Fibroblast of the aortic adventitia (primary cell): ENCODE measurements at places on chromosomes 12 and 14. TPM values are rescaled to one million over a fixed set of nuclear protein-coding genes. Genes with fewer than 3 reads are reported as not detected.

KRT2 gene
- total RNA-seq = not detected in 2 replicates

DIO2 gene
- 0.74 and 66.0 TPM in 2 replicates for total RNA-seq

NAV3 gene
- total RNA-seq = 83.1 and 121 TPM in 2 replicates

ZFYVE1 gene
- total RNA-seq = 19.3 and 32.6 TPM in 2 replicates

OR4E2 gene
- 0.33 TPM in 1 of 2 replicates, not detected in the other for total RNA-seq

RAD9B gene
- 2.3 and 5.5 TPM in 2 replicates for total RNA-seq

DNAH10 gene
- total RNA-seq = 0.18 and 0.82 TPM in 2 replicates

HSPA2 gene
- 0.98 and 2.5 TPM in 2 replicates for total RNA-seq

TMEM63C gene
- total RNA-seq = 1.9 TPM in 1 of 2 replicates, not detected in the other

CAPZA3 gene
- not detected in 2 replicates for total RNA-seq

TSPAN19 gene
- 1.7 TPM in 1 of 2 replicates, not detected in the other for total RNA-seq

KLRG1 gene
- total RNA-seq = 1.2 TPM in 1 of 2 replicates, not detected in the other

TBX5 gene
- total RNA-seq = 1.3 TPM in 1 of 2 replicates, not detected in the other

C1R gene
- total RNA-seq = 237 and 528 TPM in 2 replicates

TAS2R46 gene
- total RNA-seq = 4.7 and 8.8 TPM in 2 replicates

DHH gene
- total RNA-seq = 0.41 TPM in 1 of 2 replicates, not detected in the other

NANOG gene
- total RNA-seq = under 0.01 and 0.16 TPM in 2 replicates

FAM234B gene
- total RNA-seq = 3.3 and 5.6 TPM in 2 replicates

LGMN gene
- 28.6 and 44.0 TPM in 2 replicates for total RNA-seq

PIGH gene
- 8.0 and 16.8 TPM in 2 replicates for total RNA-seq

SLC24A4 gene
- 0.08 TPM in 1 of 2 replicates, not detected in the other for total RNA-seq

GALNT6 gene
- total RNA-seq = 0.74 and 22.1 TPM in 2 replicates

EIF2S3B gene
- total RNA-seq = 7.1 and 9.2 TPM in 2 replicates

DAAM1 gene
- total RNA-seq = 18.5 and 42.9 TPM in 2 replicates

ANO2 gene
- total RNA-seq = not detected in 2 replicates

WSCD2 gene
- not detected in 2 replicates for total RNA-seq

SIVA1 gene
- total RNA-seq = 79.4 and 87.3 TPM in 2 replicates

LLPH gene
- total RNA-seq = 5.9 and 9.3 TPM in 2 replicates

RDH16 gene
- total RNA-seq = 0.09 TPM in 1 of 2 replicates, not detected in the other

RPGRIP1 gene
- not detected in 2 replicates for total RNA-seq

CISTR gene
- not detected in 2 replicates for total RNA-seq

RASAL1 gene
- not detected in 2 replicates for total RNA-seq

NXPH4 gene
- 1.9 and 2.4 TPM in 2 replicates for total RNA-seq

NOXRED1 gene
- total RNA-seq = 0.09 TPM in 1 of 2 replicates, not detected in the other

APOF gene
- total RNA-seq = not detected in 2 replicates

RPS6KL1 gene
- total RNA-seq = 0.09 and 1.6 TPM in 2 replicates

PLA2G1B gene
- not detected in 2 replicates for total RNA-seq

FOXG1 gene
- total RNA-seq = 0.63 TPM in 1 of 2 replicates, not detected in the other

CMTM5 gene
- 0.49 TPM in 1 of 2 replicates, not detected in the other for total RNA-seq

SERPINA3 gene
- total RNA-seq = 5.3 and 13.6 TPM in 2 replicates
